GOT3 (cell line): ENCODE measurements at places on chromosomes 1 and 21.

DNA sequence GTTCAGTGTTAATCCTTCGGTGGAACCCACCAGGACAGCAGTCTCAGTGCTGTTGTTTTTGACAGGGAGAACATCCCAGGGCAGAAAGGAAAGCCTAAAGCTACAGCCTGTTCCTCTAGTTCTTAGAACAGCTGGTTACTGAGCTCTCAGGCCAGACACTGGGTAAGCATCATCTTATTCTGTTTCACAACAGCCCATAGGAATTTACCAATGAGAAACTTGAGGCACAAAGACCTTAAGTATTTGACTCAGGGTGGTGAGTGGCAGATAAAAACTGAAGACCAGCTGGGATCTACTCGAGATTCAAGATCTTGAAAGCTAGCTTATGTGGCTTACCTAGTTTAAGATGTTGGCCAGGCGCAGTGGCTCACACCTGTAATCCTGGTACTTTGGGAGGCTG lies 9.4 kb upstream of the NEK2 start:
- no peak for DNase-seq

DNA sequence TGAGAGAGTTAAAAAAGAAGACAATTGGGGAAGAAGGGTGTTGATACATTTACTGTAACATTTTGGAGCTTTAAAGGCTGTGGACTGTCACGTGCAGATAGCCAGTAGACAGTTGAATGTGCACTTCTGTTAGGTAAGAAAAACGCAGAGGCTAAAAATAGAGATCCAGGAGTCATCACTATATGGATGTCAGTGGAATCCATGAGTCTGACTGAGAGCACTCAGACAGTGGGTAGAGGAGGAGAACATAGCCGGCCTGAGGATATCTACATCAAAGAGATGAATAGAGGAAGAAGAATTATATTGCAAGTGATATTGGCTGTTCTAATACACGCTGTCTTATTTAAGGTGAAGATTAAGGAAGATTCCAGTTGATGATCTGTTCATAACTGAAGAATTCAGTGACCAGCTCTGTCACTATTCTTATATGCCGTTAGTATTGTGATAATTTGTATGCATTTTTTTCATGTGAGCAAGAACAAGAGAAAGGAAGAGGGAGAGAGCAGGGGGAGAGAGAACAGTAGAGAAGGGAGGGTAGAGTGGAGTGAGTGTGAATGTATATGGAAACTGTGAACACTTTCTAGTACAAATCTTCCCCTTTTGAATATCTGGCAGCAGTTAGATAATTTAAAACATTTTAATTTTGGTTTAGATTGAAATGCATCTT lies 344.8 kb downstream of the CHRM3 start:
- no peak for DNase-seq

- DNase-seq, result no peak
Measured at GRCh38 chr1:9626201-9626608, 25.3 kb upstream of the PIK3CD start.

- DNase-seq, result no peak
Measured at GRCh38 chr1:182996816-182997215, 26.4 kb upstream of the LAMC1 start.

DNA sequence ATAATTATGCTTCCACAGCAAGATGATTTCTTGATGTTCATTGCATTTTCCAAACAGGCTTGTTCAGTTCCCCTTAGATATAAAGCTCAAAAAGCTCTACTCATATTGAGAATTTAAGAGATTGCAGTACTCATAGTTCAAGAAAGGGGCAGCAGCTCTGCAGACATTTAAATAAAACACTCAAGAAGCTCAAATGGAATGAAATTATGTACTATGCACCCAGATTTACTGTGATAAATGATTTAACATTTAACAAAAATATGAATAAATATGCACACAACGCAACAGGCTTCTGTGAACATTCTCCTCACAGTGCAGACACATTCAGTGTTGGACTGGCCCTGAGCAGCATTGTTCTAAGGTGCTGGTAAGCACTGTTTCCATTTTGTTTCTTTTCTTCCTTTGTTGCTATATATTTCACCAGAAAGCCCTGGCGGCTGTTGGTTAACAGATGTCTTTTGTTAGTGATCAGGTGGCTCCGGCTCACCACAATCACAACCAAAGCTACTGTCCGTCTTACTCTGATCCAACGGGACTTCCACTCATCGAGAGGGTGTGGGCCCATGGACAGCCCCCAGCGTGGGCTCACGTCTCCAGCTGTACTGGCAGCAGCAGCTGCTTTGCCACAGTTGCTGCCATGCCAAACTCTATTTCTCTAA lies 1440.3 kb downstream of the NCAM2 start:
- DNase-seq, result no peak
